ENCODE measurements at places on chromosomes 6 and 20.

GRCh38 chr20:24868396-24868927 lies 80.6 kb upstream of the CST7 start:
- no peak for DNase-seq

DNA sequence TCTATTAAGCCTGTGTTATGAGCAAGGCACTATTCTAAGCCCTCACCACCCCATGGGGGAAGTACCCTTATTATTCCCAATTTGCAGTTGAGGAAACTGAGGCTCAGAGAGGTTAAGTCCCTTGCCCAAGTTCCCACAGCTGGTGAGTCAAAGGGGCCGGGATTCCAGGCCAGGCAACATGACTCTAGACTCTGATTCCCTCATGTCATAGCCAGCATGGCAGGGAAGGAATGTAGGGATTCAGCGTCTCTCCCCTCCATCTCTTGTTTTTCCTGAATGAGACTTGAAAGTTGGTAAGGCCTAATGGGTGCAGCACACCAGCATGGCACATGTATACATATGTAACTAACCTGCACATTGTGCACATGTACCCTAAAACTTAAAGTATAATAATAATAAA lies 6.7 kb downstream of the C6orf132 start:
- DNase-seq: no peak

DNA sequence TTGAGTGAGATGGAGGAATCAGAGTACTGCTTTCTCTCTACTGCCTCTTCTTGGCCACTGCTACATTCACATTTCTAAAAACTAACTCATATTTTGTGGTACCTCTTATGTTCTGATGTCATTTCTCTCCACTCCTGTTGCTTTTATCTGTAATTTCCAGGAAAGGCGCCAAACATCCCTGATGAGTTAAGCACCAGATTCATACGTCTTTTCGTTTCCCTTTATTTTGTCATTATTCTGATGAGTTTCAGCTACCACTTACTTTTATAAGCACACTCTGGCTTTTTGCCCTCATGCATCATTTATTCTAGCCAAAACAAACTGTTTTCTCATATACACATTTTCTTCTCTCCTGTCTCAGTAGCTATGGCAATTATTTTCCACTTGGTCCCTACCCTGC lies 680.0 kb downstream of the RNF144B start:
- DNase-seq: no peak

DNA sequence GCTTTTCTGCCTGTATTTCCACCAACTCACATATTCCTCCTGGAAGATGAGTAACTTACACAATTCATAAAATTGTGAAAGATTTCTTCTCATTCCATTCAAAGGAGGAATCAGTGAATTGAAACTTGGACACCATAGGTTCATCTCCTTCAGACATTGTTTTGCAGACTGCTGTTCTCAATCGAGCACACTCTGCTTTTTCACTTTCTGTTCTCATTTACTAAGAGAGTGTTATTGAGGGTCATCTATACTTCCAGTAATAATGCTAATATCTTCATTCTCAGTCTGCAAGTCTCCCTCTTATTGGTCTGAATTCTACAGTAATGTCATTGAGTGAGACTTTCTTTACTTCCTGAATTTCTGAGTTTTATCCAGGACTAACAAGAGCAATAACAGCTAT lies 67.5 kb upstream of the FUT9 start:
- no peak for DNase-seq

Data from activated CD4-positive, alpha-beta T cell treated with anti-CD3 and anti-CD28 coated beads for 4 hours (primary cell).